ENCODE measurements at places on chromosomes 13 and 19.

DNA sequence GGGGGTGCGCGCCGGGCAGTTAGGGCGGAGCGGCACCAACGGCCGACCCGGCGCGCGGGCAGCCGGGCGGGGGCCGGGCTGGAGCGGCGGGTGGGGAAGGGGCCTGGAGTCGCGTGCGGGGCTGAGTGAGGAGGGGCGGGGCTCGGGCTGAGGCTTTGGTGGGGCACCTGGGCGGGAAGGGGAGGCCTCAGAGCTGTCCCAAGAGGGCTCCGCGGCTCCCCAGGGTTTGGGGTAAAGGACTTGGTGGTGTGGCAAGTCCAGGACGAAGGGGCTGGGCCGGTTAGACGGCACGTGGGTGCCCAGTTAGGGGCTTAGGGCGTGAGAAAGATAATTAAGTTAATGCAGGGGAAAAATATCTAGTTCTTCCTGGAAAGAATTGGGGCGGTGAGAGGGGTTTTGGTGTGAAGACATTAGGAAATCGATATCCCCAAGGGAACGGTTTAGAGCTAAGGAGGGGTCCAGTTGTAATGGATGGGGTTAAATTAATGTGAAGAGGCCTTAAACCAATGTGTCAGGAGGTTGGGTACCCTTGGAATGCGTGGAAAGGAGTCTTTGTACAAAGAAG is 496 bp downstream of the ZNF574 start:
- DNase-seq = no peak

DNA sequence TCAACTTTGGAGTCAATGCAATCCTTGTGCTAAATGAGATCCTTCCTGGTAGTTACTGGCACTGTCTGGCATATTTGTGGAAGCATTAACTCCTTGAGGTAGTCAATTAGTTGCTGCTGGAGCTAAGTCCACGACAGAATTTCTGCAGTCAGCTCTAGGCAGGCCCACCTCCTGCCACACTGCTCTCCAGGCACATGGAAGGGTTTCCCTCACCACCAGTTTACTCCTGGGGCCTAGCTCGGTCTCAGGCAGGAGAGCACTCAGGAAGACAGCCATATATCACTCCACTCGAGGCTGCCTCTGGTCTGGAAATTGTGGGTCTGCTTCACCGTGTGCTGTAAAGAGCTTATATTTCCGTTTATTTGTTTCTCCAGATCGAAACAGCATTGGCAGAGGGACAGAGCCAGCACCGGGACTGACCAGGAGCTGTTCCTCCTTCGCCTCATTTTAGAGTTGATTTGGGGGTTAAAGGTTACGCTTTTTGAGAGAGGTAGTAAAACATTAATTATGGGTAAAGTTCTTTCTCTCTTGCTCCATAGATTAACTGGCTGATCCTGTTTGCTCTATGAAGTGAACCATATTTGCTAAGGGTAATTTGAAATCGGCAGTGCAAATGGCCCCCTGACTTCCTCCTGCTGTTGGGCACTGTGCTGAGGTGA is 20.6 kb upstream of the GTF3A start:
- DNase-seq = no peak

GRCh38 chr19:57031106-57031505 is 88.7 kb upstream of the USP29 start:
- DNase-seq = no peak

DNA sequence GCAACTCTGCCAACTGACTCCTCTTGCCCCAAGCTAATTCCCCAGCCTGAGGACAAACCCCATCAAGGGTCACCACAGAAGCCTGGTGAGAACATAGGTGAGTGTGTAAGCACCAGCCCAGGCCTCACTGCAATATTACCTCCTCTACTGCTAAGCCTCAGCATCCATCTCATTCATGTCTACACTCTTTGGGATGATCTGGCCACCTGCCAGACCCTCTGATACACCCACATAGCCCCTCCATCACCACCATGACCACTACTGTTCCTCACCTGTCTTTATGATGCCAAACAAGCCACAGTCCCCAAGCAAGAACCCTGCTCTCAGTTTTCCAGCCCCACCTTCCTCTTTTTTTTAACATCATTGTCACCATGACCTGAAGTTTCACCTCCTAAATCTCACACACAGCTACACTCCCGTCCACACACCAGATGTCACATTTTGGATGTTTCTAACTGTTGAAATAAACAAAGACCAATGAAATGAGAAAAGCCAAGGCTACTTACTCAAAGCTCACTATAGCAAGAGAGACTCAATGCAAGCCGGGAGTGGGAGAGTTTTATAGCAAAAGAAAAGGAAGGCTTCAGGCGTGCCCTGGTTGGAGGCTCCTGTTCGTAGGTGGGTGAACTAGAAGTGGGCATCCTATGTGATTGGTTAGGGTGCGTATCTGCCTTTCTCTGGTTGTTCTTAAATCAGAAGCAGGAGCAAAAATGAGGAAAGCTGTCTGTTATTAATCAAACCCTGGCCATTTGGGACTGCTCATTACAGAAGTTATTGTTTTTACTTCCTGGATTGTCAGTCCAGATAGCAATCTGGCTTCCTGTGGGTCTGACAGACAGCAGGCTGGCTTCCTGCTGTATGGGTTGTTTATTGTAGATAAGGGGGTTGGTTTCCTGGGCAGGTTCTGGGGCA is 2.0 kb downstream of the ZNF792 start:
- no peak for DNase-seq

DNA sequence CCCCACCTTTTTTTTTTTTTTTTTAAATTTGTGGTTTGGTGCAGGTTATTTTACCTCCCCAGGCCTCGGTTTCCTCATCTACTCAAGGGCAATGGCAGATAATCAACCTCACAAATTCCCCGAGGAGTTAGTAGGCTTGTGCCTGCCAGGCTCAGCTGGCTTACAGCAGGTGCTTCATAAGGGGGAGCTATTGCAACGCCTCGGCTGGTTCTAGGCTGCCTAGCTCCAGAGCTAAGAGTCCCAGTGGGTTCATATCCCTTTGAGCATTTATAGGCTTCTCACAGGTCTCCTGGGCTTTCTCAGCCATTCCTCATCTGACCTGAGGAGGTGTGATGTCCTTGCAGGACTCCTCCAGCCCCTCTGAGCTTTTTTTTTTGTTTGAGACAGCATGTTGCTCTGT is 10.6 kb downstream of the BCKDHA start:
- DNase-seq = no peak

- no peak for DNase-seq
Measured at GRCh38 chr19:21934593-21934992, 76.2 kb downstream of the ZNF208 start.

- DNase-seq = no peak
Measured at GRCh38 chr13:46801858-46802257, 4.9 kb upstream of the ESD start.

DNA sequence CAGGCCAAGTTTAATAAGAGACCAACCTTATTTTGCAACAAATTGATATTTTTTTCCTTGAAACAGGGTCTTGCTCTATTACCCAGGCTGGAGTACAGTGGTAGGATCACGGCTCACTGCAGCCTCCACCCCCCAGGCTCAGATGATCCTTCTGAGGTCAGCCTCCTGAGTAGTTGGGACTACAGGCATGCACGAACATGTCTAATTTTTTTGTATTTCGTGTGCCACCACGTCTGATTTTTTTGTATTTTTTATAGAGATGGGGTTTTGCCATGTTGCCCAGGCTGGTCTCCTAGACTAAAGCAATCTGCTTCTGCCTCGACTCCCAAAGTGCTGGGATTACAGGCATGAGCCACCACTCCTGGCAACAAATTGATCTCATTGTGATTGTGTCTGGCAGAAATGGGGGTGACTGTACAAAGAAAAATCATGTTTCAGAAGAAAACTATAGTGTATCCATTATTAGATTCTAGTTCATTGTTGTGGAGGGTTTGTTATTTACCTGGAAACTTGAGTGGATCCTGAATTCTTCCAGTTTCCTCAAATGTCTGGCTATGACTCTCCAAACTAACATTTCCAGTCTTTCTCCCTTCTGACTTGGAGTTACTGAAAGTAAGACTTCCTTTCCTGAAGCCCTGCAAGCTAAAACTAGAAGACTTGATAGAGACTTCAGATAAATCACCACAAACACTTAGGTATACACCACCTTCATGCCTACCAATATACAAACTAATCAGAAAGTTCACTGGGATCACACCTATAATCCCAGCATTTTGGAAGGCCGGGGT is 17.3 kb upstream of the AKT2 start:
- DNase-seq = no peak

DNA sequence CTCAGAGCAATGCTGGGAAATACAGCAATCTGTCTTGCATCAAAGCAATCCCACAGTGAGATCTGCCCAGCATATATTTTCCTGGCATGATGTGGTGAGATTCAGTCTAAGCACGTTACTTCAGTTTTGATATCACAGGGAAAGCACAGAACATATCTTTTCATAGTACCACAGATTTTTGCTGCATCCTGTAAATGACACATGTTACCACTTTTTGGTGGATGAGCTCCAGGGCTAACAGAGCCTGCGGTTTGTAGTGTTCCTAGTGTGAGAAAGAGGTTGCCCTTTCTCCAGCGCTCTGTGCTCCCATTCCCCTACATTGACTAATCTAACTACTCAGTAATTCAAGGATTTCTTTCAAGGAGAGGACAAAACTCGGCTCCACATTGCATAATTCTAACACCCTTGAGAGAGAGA is 409.0 kb downstream of the GPC6 start:
- no peak for DNase-seq

- DNase-seq = no peak
Measured at GRCh38 chr13:21998279-21998990, 327.6 kb downstream of the FGF9 start.

GRCh38 chr19:2984215-2984528 is 6.8 kb downstream of the TLE6 start:
- DNase-seq = no peak

DNA sequence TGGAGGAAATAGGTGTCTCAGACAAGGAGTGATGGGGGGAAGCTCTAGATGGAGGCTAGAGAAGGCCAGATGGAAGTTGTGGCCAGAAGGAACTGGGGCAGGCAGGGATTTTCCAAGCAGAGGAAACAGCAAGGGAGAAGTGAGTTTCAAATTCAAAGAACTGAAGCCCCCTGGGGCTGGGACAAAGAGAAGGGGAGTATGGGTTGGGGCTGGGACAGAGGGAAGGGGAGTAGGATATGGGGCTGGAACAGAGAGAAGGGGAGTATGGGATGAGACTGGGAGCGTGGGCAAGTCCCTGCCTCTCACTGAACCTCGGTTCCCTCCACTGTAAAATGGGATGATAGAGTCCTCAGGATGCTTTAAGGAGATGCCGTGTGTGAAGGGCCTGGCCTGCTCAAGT is 1.9 kb upstream of the GTF2F1 start:
- DNase-seq = no peak

- no peak for DNase-seq
Measured at GRCh38 chr13:26468265-26468801, 89.2 kb upstream of the WASF3 start.

GRCh38 chr13:51125495-51126226 is 14.6 kb upstream of the C13orf42 start:
- DNase-seq = peak; percentile 2

- DNase-seq = no peak
Measured at GRCh38 chr13:71082631-71083030, 784.4 kb downstream of the DACH1 start.

DNA sequence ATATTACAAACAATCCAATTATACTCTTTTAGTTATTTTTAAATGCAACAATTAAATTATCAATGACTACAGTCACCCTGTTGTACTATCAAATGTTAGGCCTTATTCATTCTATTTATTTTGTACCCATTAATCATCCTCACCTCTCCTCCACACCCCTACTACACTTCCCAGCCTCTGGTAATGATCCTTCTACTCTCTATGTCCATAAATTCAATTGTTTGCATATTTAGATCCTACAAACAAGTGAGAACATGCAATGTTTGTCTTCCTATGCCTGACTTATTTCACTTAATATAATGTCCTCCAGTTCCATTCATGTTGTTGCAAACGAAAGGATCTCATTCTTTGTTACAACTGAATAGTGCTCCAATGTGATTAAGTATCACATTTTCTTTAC is 1414.6 kb downstream of the SLITRK1 start:
- DNase-seq = no peak

DNA sequence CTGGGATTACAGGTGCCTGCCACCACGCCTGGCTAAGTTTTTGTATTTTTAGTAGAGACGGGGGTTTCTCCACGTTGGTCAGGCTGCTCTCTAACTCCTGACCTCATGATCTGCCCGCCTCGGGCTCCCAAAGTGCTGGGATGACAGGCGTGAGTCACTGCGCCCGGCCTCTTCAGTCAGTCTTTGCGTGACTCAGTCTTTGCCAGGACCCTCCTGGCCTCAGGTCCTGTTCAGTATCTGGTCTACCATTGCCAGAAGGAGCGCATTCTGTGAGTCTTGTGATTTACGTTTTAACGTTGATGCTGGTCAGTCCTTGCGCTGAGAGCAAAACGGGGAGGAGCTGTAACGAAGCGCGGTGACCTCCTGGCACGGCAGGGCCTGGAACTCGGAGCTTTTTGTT is 7.6 kb upstream of the HMG20B start:
- DNase-seq = no peak

GRCh38 chr13:52361225-52361624 is 44.7 kb downstream of the THSD1 start:
- no peak for DNase-seq

DNA sequence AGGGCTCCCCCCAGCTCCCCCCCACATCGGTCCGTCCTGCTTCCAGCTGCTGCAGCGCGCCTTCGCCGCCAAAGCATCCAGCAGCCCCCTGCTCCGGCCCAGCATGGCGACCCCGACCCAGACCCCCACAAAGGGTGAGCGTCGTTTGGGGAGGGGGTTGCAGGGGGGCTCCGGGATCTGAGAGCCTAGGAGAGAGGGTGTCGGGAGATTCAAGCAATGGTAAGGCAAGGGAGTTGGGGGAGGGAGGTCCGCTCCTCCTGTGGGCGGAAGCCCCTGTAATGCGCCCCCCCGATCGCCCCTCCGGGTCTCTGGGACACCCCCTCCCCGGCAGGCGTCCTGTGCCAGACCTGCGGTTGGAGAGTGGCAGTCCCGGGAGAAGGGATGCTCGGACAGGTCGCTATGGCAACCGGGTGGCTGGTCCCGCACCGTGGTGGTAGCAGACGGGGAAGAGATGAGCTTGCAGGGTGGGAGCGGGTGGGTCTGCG is at the start of gene FXYD7:
TSS of gene FXYD7 (plus strand) at position 25 of the 485 bp plus-strand sequence. CDS start at position 104, 79 bp downstream.
- no peak for DNase-seq

DNA sequence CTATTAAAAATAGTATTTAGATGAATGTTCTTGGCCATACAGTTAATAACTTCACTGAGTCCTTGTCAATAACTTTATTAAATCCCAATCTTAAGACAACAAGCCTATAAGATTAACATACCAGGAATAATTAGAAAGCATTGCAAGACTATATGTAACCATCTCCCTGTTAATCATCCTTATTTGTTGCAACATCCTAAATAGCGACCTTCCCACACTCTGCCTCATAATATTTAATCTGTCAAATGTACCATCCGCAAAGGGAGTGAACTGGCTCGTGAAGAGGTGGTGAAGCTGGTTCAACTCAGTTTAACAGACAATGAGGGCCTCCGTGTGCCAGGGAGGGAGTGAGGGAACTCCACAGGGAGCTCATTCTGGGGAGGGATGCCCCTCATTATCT is 33.9 kb downstream of the KL start:
- DNase-seq = no peak

- DNase-seq = no peak
Measured at GRCh38 chr19:33797802-33798671, 1.4 kb downstream of the KCTD15 start.

- DNase-seq = no peak
Measured at GRCh38 chr13:112735791-112736190, 46.0 kb downstream of the ATP11A start.

GRCh38 chr19:51462276-51462675 is 4.0 kb upstream of the SIGLEC8 start:
- DNase-seq = no peak
